ENCODE measurements at places on chromosomes 3 and 15.

- DNase-seq, result no peak
These were observed 4.0 kb downstream of the PLA2G4D start for GRCh38 chr15:42090370-42090769.

- DNase-seq, result peak; percentile 53
These were observed 10.8 kb upstream of the VPS33B start for GRCh38 chr15:91032919-91033803.

DNA sequence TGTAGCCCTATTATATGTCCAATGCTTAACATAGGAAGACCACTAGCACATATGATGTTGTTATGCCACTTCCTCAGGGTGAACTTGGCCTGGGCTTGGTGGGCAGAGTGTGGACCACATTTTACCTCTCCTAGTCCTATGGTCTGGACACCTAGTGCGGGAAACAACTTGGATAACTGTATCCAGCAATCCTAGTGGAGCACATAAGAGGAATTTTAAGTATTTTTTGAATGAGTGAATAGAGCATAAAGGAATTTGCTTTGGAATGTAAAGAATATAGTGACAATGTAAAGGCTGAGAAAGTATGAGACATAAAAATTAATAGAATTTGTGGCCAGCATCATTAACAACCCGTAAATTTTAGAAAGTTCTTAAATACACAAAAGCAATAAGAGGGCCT is 528.9 kb downstream of the IGSF11 start:
- no peak for DNase-seq

DNA sequence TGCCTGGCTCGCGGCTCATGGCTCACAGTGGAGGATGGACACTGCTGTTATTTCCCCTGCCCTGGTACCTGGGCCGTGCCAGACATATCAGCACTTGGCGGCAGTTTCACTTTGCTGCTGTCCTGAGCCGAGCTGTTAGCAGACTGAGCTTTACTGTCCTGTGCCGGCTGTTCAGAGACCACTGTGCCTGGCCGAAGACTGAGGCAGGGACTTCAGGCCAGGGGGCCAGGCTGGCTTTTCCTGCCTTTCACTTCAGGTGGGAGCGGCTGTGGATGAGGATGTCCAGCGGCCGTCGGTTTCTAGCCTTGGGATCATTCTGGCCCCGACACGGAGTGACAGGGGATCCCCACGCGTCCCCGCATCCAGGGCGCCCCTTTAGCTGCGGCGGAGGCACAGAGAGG is 1.1 kb downstream of the ATP10A start:
- no peak for DNase-seq

GRCh38 chr3:14780927-14781507 is 37.7 kb upstream of the FGD5 start:
- peak; percentile 54 for DNase-seq

DNA sequence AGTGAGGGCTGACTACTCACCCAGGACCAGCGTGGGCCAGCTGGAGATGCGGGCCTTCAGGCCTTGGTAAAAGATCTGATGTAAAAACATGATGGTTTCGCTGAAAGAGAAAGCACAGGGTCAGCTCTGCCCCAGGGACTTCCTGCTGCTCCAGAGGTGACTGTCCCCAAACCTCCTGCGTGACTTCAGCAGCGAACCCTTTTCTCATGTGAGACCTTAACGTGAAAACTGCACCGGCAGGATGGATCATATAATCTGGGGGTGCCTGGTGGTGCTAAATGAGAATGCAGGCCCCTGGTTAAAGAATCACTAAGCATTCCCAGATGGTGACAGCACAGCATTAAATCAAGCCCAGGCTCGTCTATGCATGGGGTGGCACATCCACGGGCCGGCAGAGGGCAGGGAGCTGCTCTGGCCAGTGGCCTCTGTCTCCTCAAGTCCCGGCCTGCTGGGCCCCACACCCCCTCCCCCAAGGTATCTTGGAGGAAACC is 55.4 kb downstream of the RASGRF1 start:
- no peak for DNase-seq

DNA sequence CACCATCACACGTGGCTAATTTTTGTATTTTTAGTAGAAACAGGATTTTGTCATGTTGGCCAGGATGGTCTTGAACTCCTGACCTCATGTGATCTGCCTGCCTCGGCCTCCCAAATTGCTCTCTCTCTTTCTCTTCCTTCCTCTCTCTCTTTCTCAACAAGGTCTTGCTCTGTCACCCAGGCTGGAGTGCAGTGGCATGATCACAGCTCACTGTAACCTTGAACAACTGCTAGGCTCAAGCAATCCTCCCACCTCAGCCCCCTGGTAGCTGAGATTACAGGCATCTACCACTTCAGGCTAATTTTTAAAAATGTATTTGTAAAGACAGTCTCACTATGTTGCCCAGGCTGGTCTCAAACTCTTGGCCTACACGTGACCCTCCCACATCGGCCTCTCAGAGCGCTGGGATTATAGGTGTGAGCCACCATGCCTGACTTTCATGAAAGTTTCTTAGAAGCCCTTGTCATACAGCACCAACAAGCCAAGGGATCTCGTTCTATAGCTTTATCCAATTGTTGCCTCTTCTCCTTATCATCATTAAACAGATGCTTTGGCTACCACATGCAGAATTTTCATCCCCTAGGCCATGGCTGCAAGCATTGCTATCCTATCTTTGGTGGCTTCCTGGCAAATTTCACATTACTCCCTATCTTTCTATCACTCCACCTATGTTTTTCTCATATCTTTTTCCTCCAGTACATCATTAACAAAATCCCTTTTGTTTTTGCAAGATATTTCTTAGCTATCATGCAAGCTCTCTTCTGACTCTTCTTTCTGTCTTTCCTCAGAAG is 5.7 kb downstream of the CCDC32 start:
- DNase-seq, result no peak

DNA sequence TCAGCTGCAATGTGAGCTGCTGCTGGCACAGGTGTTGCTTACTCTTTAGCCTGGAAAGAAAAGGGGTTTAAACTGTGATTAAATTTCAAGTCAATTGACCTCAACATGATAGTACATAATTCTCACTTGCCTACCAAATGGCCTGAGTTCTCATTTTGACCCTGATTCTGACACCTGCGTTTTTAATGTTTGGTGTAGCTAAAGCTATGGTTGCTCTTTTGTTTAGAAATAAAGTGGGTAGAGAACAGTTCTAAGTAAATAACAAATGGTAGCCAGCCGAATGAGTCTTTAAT is 100.8 kb upstream of the SOX2 start:
- no peak for DNase-seq

GRCh38 chr3:155106119-155106518 is 26.0 kb downstream of the MME start:
- no peak for DNase-seq

GRCh38 chr3:13545952-13546454 is 2.9 kb upstream of the FBLN2 start:
- peak; percentile 49 for DNase-seq

DNA sequence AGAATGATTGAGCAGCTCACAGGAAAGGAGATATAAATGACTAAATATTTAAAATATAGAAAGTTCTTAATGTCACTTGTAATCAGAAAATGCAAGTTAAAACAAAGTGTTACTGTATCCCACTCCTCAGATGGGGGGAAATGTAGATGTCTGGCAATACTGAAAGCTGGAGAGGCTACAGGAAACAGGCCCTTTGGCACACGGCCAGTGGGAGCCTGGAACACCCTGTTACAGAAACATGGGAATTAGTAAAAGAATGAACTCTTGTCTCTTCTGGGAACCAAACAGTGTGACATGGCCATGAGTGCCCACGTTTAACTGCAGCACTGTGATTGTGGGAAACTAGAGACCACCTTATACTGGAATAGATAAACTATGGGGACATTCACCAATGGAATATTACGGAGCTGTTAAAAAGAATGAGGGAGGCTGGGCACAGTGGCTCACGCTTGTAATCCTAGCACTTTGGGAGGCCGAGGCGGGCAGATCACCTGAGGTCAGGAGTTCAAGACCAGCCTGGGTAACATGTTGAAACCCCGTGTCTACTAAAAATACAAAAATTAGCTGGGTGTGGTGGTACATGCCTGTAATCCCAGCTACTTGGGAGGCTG is 50.2 kb downstream of the CDCP1 start:
- no peak for DNase-seq

GRCh38 chr3:18372786-18373405 is 52.2 kb downstream of the SATB1 start:
- DNase-seq, result no peak

DNA sequence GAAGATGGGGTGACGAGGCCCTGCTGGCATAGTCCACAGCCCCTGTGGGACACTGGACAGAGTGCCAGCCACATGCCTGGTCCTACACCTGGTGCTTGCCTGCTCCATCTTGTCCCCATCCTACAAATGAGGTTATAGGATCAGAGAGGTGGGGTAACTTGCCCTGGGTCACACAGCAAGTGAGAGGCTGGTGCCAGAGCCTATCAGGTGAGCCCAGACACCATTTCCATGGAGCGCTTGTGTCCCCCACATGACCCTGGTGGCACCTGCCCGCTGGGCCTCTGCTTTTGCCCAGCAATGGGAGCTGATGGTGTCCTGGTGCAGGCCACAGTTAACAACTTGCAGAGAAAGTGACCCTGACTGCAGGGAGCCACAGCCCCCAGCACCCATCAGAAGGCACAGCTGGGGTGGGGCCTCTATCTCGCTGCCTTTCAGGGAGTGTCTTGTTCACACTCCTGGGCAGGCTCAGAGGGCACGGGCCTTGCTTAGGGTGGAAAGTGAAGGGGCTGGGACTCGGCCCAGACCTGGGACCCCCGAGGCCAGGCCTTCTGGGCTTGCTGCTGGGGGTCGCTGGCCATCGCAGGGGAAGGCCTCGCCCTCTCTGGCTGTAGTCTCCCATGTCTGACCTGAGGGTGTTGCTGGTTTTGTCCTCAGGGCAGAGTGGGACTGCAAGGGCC is 7.2 kb downstream of the PLXNA1 start:
- DNase-seq, result no peak
